ENCODE measurements at places on chromosomes 11 and 22.

DNA sequence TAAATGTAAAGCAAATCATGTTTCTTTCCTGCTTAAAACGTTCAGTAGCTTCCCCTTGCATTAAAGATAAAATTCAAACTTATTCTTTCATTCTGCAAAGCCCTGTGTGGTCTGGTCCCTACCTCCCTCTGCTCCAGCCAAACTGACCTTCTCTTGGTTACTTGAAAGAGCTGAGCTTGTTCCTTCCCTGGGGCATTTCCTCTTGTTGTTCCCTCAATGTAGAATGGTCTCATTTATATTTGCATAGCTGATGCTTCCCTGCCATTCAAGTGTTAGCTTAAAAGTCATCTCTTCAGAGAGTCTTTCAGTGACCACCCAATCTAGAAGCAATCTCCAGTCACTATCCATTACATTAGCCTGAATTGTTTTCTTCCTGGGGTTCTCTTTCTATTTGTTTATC is 1618.5 kb upstream of the TENM4 start:
- DNase-seq: no peak

DNA sequence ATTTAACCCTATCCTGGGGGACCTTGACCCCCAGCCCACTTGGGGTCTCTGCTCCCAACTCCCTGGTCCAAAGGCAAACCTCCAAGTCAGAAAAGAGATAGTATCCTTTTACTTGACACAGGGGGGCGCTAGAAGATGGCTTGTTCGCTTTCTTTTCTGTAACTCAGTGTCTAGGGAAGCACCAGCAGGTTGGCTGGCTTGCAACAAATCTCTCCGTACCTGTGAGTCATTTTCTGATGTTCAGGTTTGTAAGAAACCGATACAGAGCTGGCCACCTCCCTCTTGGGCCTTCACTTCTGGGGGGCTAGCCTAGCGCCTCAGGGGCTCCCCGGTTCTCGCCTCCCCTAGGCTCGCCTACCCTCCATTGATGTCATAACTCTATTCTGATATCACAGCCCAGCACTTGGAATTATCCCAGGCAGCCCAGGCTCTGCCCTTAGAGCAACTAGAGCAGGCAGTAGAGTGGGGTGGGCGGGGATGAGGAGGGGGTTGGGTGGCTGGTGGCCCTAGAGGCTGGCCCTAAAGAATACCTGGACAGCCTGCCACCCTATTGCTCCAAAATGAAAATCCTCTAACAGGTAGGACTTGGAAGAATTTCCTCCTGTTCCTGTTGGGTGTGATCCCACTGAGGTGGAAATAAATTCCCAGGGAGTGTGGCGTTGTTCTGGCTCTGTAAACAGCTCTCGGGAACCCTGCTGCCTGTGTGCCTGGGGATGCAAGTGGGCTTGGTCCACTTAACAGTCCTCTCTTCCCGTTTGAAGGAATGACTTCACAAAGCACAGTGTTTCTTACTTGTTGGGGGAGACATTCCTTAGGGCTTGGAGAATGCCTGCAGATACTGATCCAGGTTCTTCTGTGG is 69.4 kb downstream of the OSBP2 start:
- peak; percentile 21 for DNase-seq

GRCh38 chr11:62805961-62806441 is 761 bp upstream of the NXF1 start:
- no peak for DNase-seq

DNA sequence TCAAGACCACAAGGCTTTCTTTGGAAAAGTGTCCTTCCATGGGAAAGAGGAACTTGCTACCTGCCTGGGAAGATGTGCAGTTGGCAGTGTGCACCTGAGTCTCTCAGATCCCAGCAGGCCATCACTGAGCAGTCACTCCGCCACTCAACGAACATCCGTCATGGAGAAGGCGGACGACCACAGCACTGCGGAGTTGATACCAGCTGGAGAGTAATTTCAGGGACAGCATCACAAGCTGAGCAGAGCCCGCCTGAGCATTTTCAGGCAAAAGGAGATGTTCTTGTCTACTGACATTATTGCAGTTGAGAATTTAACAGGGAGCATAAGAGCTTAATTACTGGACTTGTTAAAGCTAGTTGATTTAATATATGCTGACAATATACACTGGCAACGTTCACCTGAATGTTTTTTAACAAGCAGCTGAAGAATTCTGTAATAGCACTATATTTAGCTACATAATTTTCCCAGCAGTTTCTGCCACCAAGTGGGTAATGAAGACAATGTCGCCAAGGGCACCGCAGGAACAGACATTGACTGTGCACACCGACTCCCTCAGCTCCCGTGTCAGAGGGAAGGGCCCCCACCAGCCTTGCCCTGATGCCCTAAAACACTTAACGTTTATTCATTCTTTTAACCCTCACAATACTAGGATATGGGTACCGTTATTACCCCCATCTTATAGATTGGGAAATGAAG is 52.4 kb upstream of the ARFGAP3 start:
- DNase-seq: no peak

GRCh38 chr11:81497202-81497804 is 1236.4 kb downstream of the FAM181B start:
- DNase-seq: no peak
